Stimulated activated CD4-positive, alpha-beta T cell treated with anti-CD3 and anti-CD28 coated beads, Interleukin-12 subunit alpha, Interleukin-12 subunit beta, amount 100 ng/mL, for 48 hours (primary cell): ENCODE measurements at places on chromosomes 5 and 9.

DNA sequence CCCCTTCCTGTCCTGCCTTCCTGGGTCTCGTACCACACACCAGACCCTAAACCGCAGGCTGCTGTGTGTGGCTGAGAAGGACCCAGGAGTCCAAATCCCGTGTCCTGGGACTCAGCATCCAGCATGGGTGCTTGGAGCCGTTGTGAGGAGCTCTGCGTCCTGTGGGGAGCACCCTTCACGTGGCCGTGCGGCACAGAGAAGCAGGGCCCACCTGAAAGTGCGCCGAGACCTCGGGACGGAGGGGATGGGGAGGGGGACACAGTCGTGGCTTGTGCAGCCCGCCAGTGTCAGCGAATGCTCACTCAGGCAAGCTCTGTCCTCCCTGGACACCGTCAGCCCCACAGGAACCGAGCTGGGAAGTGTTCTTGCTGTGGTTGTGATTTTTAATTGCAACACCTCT is 244.6 kb downstream of the CACNA1B start:
- DNase-seq, result no peak

DNA sequence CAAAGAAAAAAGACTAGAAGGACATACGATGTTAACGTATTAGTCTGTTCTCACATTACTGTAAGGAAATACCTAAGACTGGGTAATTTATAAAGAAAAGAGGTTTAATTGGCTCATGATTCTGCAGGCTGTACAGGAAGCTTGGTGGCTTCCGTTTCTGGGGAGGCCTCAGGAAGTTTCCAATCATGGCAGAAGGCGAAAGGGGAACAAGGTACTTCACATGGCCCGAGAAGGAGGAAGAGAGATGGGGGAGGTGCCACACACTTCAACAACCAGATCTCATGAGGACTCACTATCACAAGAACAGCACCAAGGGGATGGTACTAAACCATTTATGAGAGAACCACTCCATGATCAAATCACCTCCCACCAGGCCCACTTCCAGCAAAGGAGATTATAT is 110.1 kb downstream of the CARTPT start:
- no peak for DNase-seq

- DNase-seq, result no peak
Measured at GRCh38 chr9:109314011-109314531, 6.8 kb downstream of the EPB41L4B start.

DNA sequence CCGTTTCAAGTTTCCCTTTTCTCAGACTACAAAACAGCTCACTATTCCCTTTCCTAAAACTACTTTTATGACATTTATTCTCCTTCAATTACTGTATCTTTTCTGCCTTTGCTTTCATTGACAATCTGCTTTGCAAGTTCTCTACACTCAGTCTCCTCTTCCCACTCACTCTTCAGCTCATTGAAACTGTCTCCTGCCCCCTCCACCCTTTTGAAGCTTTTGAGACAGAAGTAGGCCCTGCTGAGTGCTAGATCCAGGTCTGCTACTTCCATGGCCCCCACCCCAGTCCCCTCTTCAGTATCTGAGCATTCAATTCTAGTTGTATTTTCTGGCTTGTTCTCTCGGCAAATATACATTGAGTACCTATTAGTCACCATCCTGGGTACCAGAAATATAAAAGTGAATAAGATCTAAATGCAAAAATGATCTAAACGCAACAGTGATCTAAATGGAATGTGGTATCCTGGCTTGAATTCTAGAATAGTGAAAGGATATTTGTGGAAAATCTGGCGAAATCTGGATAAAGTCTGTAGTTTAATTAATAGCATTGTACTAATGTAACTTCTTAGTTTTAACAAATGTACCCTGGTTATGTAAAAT is 58.4 kb downstream of the OR2K2 start:
- DNase-seq, result no peak

- no peak for DNase-seq
Measured at GRCh38 chr9:89342213-89342612, 23.9 kb downstream of the SECISBP2 start.

DNA sequence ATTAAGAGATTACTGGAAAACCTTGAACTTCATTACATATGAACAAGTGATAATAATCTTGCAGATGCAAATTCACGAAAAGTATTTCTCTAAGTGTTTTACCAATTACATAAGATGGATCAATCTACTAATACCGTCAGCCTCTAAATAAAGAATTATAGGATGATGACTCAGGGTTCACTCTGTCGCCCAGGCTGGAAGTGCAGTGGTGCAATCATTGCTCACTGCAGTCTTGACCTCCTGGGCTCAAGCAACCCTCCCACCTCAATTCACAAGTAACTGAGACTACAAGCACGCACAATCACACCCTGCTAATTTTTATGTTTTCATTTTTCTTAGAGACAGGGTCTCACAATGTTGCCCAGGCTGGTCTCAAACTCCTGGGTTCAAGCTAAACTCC is 56.1 kb downstream of the CHD1 start:
- no peak for DNase-seq

GRCh38 chr5:138482638-138483037 is 17.4 kb downstream of the EGR1 start:
- no peak for DNase-seq

GRCh38 chr9:113879911-113880310 is 3.8 kb downstream of the ZNF618 start:
- DNase-seq, result no peak

- DNase-seq, result no peak
Measured at GRCh38 chr9:35568196-35568595, 36.9 kb upstream of the TESK1 start.

DNA sequence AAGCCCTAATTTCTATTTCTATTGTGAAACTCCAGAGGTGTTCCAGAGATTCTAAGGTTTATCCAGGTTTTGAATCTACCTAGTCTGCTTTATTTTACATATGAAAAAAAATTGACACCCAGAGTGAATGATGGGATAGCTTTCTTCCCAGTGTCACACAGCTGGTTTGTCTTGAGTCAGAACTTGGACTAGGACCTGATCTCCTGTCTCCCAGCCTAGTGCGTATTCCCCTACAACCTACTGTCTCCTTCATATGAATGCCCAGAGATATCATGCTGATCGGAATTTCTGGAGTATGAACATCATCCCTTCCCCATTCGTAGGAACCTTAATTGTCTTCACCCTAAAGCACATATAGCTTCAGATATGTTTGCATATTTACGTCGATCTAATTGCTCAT is 524.2 kb downstream of the SPATA31D1 start:
- DNase-seq, result no peak

DNA sequence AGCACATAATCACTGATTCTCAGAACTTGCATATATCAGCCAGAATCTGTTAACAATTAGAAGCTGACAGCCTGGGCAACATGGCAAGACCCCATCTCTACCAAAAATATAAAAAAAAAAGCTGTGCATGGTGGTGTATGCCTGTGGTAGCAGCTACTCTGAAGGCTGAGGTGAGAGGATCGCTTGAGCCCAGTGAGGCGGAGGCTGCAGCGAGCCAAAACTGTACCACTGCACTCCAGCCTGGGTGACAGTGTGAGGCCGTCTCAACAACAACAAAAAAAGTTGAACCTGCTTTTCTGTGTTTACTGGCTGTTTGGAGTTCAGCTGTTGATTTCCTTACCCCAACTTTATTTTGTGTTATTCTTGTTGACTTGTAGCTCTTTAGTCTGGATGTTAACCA is 66.8 kb downstream of the GOLPH3 start:
- no peak for DNase-seq

DNA sequence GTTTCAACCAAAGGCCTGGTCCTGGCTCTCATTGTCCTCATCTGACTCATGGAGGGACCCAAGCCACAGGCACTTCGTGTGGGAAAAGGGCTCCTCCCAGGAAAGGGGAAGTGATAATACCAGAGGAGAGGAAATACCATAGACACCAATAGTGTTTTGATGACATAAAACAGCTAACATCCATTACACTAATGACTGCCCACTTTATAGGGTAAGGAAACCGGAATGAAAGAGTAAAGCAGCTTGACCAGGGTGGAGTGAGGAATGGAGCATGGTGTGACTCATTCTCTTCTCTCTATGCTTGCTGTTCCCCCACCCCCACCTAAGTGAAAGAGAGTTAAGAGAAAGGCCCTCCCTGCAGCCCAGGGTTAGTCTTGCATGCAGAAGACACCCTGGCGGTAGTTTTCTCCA is 67.4 kb upstream of the HRH2 start:
- no peak for DNase-seq

DNA sequence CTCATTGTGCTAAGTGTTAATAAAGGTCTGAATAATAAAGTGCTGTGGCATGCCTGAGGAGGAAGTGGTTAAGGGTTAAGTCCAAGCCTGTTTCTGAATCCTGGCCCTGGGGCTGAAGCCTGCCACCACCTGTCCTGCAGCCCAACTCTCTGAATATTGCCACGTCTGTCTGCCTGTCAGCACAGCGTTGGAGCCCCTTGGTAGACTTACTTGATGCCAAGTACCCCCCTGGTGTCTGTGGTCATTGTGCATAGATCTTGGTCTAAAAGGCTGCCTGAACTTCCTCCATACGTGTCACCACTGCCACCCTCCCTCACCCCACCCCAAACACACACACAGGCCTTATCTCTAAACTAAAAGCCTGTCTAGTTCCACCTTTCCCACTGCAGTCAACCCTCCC is 35.4 kb upstream of the SLC2A8 start:
- no peak for DNase-seq

GRCh38 chr5:72687288-72687687 is 129.2 kb upstream of the TNPO1 start:
- DNase-seq, result no peak

- no peak for DNase-seq
Measured at GRCh38 chr5:29715167-29715566, 1478.3 kb upstream of the CDH6 start.

DNA sequence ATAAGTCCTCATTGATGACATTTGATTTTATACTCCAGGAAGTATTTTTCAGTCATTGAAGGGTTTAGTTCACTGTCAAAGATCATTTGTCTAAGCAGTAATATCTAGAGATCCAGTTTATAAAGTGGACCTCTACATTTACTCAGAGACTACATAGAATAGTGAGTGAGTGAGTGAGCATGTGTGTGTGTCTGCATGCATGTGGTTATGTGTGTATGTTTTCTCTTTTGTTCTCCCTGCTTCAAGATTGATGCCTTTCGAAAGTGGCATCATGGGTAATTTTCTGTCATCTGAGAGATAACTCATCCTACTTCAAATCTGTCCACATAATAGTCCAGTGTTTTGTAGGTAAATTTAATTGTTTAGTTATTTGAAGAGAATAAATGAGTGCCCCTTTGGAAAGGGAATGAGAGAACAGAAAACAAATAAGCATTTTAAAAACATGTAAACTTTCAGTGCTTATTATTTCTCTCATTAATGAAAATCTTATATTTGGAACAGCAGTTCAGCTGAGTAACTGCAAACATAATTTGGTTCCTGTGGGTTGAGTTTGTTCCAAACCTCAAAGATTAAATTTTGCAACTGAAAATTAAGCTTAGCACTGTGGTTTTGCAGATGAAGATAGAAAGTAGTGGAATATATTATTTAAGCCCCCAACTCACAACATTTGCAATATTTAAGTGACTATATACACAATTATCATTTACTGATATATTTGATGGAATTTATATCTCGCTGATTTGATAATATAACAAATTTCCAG is 1295.1 kb upstream of the C9orf72 start:
- no peak for DNase-seq

DNA sequence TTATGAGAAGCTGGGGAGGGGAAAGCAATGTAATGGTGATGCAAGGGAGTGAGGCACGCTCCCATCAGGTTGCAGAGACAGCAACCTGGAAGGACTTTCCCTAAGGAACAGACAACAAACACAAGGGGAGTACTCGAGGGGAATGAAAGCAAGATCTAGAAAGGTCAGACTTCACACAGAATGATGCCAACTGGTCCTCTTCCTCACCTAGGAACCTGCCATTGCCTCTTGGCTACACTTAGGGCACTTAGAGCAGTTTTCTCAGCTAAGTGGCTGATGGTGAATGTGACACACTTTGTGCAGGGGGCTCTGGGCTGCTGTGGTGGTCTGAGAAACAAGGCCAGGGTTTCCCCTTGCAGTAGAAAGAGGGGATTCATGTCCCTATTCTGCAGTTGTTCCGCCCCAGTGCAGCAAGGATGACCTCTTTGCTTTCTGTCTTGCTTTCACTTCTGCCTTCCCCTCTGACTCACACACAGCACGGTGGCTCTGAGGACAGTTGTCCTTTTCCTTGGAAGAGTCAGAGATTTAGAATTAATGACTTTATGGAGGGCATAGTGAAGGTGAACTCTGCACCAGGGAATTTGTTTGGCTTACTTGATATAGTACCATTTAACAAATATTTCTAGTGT is 394.0 kb upstream of the KLF4 start:
- no peak for DNase-seq

DNA sequence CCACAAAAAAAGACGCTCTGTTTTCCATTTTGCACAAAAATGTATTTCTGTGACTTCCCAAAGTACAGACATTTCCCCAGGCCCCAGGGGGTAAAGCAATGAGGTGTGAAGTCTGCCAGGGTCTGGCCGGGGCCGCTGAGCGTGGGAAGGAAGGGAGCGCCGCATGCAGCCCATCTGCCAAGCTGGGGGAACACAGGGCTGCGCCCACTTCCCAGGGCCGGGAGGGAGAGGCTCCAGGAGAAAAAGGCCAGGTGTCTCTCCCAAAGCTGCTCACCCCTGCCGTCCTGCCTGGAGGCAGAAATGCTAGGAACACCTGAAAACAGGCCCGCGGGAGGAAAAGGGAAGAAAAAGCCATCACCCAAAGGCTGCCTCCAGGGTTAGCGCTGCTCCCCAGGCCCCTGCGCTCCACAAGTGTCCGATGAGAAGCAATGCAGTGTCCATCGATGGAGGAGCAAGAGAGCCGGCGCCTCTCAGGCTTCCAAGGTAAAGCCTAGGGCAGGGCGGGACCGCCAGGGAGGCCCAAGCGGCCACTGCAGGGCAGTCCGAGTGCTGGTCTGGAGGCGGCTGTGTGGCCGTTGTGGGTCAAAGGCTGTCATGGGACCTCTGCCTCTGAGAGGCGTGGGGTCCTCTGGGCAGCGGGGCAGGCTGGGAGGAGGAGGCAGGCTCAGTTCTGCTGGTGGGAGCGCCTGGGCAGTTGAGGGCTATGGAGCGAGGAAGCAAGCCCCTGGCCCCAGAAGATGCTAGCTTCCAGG is 6.0 kb upstream of the ZDHHC12 start:
- DNase-seq, result no peak
